Left lung (tissue), 14 donors: ENCODE measurements at places on chromosomes 6 and 20.

GRCh38 chr6:14595751-14596150 is 478.2 kb downstream of the CD83 start:
- no peak for DNase-seq

DNA sequence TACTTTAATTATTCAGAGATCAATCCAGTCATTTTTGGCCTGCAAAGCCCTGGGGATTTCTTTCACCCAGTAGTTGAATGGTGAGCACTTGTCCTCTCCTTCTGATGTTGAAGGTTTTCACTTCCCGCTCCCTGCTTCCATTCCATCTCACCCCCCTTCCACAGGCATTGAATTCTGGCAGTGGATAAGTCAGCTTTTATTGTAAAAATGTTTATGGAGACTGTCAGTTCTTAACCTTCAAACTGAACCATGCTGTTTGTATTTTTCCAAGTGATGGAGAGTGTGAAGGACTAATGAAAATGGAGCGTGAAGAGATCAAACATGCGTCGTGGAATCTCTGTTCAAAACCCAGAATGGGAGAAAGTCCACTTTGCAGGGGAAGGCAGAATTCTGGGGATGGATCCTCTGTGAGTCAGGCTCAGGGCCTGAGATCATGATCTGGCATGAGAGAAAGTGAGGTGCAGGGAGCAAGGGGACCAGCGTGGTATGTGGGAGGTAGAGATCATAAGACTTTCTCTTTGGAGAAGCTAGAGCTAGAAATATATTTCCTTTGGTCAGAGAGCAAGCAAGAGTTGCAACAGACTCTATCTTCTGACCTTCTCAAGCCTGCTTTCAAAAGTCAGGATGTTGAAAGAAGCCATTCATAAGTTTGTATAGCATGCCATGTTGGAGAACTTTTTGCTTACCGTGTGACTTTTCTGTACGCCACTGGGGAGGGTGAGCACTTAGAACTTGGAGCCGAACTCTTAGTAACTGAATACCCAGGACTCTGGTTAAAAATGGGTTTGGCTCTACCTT is 30.2 kb downstream of the ISM1 start:
- no peak for DNase-seq

- no peak for DNase-seq
Measured at GRCh38 chr20:43939762-43940121, 25.1 kb downstream of the TOX2 start.

DNA sequence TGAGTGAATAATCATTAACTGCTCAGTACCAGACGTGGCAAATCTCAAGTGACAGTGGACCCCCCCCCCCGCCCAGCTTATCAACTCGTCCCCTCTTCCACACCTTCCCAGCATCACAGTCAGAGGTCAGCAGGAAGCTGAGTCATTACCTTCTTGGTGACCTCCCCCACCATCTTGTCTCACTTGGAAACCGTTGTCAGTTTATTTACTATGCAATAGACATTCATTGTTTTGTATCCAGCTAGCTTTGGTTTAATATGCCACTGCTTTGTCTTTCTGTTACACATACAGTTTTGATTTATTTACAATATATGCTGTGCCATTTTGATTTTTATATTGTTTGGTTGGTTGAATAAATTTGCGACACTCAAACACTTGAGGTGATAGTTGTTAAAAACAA is 158.1 kb downstream of the QKI start:
- DNase-seq = no peak

DNA sequence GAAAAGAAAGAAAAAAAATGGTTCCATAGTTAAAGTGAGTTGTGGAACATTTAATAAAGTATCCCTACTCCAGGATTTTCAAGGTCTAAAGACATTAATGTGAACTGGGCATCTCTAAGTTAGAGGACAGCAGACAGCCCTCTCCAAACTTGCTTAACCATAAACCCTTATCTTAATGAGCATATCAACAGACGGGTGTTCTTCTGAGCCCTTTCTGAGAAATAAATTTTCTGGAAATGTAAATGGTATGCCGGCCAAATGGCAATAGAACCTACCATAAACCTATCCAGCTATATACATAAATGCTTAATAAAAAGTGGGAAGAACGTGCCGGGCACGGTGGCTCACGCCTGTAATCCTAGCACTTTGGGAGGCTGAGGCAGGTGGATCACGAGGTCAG is 12.5 kb downstream of the SLC18B1 start:
- DNase-seq = no peak

GRCh38 chr6:54094293-54094692 is 16.9 kb upstream of the MLIP start:
- no peak for DNase-seq

GRCh38 chr20:13723011-13723410 is 61.7 kb downstream of the ESF1 start:
- DNase-seq = no peak
